ENCODE measurements at places on chromosomes 1 and 21.

GRCh38 chr1:24463776-24464735 lies 38.6 kb upstream of the RCAN3 start:
- no peak for DNase-seq

GRCh38 chr1:54465351-54465811 lies 59.2 kb upstream of the SSBP3 start:
- no peak for DNase-seq

- no peak for DNase-seq
Measured at GRCh38 chr1:52032124-52032784, 1.4 kb downstream of the KTI12 start.

- no peak for DNase-seq
Measured at GRCh38 chr1:242554577-242554976, 30.1 kb upstream of the PLD5 start.

GRCh38 chr21:29078869-29079767 lies 5.7 kb upstream of the CCT8 start:
- no peak for DNase-seq

- no peak for DNase-seq
Measured at GRCh38 chr1:25473653-25474225, 43.0 kb downstream of the MACO1 start.

DNA sequence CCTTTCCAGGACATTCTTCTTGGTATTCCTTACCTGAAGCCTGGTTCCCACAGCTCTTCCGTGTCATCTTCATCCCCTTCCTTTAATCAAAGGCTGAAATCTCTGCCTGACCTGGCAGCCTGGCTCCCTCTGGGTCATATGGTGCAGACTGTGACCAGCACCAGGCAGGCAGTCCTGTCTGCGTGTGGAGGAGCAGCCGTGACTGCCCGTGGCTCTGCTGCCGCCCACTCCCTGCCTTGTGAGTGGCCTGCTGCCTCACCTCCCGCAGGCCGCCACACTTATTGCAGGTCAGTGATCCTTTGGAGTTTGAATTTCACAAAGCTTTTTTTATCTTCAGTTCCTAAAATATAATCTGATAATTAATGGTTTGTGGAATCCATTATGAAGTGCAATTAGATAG lies 36.2 kb upstream of the EPHA8 start:
- DNase-seq: no peak

- DNase-seq: no peak
Measured at GRCh38 chr1:101603726-101604125, 366.9 kb downstream of the S1PR1 start.

GRCh38 chr1:40848530-40849189 lies 13.5 kb downstream of the CITED4 start:
- DNase-seq: no peak

DNA sequence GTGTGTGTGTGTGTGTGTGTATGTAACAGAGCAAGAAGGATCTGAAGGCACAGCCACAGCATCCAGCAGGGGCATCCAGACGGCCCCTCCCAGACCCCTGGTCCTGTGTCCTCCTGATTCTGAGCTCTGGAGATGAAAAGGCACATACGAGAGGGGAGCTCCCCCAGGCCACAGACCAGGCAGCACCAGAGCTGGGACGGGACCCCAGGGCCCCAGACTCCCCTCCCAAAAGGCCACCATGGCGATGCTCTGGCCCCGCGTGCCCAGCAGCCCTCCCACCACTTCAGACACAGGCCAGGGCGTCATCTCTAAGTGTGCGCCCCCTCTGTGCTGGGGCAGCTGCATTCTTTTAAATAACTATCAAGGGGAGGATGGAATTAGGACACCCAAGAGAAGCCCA lies 245.8 kb downstream of the MATN1 start:
- no peak for DNase-seq

- no peak for DNase-seq
Measured at GRCh38 chr1:178486100-178487069, 10.4 kb downstream of the CLEC20A start.

GRCh38 chr1:39089931-39090521 lies 63.9 kb downstream of the NDUFS5 start:
- peak; percentile 23 for DNase-seq

DNA sequence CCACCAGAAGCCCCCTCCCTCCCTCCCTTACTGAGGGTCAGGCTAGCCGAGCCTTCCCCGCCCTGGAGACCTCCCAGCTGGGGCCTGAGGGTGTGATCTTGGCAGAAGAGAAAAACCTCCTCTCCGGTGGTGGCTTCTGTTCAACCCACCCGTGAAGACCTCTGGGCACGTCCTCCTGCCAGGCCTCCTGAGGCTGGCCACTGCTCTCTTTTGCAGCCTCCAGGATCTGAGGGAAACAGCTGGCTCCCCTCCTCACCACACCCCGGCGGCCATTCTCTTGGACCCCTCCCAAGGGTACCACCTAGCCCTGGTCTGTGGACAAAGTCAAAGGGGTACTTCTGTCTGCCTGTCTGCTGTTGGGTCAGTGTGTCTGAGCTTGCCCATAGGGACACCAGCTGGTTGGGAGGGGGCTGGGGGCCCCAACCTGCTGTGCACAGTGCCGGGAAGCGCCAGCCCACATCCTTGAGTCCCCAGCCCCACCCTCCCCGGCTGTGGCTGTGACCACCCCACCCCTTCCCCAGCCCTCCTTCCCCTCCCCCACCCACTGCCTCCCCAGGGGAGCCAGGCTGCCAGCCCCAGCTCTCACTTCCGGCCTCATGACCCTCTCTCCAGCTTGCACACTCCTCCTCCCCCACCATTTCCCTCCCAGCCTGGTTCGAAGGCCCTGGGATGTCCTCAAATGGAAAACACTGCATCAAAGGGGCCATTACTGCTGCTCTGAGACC lies 48.1 kb downstream of the AHDC1 start:
- no peak for DNase-seq
